ENCODE measurements at places on chromosomes 5 and 9.

DNA sequence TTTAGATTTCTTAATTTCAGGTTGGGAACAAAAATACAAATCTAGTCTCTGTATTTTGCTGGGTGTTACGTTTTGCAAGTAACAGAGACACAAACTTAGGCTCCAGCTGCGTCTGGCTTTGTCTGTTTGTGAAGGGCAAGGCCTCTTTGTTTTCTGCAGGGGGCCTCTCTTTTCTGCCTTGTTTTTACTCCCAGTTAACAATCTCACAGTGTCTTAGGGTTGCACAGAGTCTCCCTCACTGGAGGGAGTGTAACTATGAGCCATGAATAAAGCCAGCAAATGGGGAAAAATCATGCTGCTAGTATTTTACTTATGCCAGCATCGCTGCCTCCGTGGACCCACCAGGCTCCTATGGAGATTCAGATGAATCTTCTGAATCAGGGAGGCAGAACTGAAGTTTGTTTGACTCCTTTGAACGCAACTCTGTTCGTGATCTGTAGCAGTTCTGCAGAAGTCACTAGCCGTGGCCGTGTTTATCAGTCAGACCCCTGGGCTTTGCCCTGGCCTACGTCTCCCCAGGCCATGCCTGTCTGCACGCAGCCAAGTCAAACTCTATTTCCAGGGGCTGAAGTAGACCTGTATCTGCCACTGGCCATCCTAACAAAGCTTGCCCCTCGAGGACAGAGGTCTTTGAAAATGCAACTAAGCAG, 77.2 kb downstream of the ATP10B start:
- DNase-seq = no peak

DNA sequence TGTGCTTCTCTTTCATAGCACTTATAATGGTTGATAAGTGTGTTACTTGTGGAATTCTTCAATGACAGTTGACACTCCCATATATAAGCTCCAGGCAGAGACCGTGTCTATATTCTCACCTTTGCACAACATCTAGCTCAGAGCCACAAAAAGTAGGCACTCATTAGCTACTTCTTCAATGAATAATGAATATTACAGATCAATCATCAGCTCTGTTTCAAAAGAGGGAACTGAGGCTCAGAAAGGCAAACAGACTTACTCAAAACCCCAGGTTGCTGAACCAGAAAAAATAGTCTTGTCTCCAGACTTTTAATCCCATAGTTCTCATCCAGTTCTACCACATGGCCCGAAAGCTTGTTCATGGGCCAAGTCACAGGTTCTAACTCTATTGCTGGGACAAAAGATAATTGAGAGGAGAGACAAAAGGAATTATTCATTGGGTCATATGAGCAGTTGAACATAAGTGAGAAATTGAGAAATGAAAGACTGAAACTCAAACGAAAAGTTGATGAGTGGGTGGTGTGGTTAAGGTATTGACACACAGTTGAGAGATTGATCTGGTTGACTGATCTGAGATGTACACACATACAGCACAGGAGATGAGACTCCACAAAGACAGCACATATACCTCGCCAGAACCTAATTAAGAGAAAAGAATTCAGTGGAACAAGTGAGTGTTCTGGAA, 381.6 kb downstream of the EFNA5 start:
- no peak for DNase-seq

GRCh38 chr5:1704676-1705075, 95.0 kb downstream of the MRPL36 start:
- no peak for DNase-seq

GRCh38 chr5:113204525-113205161, 228.0 kb downstream of the DCP2 start:
- peak; percentile 59 for DNase-seq

DNA sequence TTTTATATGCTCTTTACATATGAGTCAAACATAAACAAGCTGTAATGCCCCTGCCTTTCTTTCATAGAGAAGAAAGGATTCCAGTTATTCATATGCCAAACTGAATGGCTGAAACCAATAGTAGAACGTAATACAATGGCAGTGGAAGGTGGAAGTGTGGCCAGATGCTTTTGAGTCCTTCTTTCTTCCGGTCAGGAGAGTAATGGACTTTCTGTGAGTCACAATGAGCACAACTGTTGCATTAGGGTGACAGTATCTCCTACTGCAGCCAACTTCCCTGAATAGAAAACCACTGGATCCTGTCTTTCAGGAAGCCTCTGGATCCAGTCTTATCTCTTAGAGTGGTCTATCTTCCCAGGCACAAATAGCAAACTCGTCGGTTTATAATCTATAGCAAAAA, 855.2 kb downstream of the MAT2B start:
- DNase-seq = peak; percentile 84

DNA sequence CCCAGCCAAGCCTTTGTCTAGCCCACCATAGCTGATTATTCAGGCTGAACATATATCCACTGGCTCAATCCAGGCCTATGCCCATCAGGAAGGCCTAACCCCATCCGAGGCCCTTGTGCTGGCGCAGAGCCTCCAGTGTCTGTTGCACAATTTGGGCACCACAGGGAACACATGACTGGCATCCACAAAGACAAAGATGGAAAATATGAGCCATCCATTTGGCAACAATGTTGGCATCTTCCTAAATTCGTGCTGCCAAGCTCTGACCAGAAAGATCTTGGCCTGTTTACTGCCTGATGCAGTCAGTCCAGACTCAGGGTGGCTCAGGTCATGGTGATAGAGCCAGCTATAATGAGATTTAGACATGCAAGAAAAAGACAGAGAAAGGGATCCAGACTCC, 233.8 kb downstream of the PIK3R1 start:
- DNase-seq = no peak

GRCh38 chr9:98372077-98372836, 116.8 kb upstream of the TBC1D2 start:
- no peak for DNase-seq

- peak; percentile 100 for DNase-seq
Observed at GRCh38 chr5:150789943-150790611, 11.5 kb downstream of the SMIM3 start.

DNA sequence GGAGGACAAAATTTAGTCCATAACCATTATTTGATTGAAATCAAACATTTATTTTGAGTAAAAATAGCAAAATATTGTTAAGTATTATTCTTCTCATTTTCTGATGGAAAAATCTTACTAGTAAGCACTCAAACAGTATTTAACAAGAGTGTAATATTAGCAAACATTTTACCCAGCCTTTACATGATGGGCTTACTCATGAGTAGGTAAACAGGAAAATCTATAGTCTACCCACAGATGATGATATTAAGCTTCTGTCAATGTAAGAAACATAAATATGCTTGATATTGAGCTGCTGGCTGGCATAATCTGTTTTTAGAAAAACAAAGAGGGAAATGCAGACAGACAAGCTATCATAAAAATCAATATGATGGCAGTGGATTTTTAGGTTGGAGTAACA, 418.5 kb upstream of the COX7C start:
- DNase-seq = no peak

Measured in fibroblast of lung (primary cell).